MG63 (cell line): ENCODE measurements at places on chromosomes 16 and 17. TPM values are rescaled to one million over a fixed set of nuclear protein-coding genes. Genes with fewer than 3 reads are reported as not detected.

The C17orf67 gene
- total RNA-seq = 0.63 TPM in 1 of 2 replicates, not detected in the other

The C16orf89 gene
- total RNA-seq = not detected in 2 replicates

GRCh38 chr17:44829523-44830358 is at the start of gene GJC1:
TSS of gene GJC1 (minus strand) at chr17:44830287. CDS start at chr17:44805817, 24,470 bp downstream.
- peak; percentile 77 for DNase-seq

The TMEM100 gene
- total RNA-seq = not detected in 2 replicates

The TBC1D3E gene
- total RNA-seq = not detected in 2 replicates

DNA sequence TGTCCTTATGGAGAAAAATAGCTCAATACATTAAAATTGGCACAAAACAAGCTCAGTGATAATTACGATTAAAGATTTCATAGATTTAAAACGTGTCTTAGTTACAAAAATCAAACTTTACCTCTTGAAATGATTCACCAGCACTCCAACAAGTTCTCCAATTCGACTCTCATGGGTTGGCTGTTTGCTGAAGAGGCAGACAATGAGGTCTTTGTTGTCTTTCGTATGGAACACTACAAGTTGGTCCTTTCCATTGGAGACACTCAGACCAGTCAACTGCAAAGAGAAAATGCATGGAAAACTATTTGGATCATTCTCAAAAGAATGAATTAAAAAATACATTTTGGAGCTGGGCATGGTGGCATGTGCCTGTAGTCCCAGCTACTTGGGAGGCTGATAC is 118.2 kb downstream of the CDK5R1 start:
- no peak for DNase-seq

DNA sequence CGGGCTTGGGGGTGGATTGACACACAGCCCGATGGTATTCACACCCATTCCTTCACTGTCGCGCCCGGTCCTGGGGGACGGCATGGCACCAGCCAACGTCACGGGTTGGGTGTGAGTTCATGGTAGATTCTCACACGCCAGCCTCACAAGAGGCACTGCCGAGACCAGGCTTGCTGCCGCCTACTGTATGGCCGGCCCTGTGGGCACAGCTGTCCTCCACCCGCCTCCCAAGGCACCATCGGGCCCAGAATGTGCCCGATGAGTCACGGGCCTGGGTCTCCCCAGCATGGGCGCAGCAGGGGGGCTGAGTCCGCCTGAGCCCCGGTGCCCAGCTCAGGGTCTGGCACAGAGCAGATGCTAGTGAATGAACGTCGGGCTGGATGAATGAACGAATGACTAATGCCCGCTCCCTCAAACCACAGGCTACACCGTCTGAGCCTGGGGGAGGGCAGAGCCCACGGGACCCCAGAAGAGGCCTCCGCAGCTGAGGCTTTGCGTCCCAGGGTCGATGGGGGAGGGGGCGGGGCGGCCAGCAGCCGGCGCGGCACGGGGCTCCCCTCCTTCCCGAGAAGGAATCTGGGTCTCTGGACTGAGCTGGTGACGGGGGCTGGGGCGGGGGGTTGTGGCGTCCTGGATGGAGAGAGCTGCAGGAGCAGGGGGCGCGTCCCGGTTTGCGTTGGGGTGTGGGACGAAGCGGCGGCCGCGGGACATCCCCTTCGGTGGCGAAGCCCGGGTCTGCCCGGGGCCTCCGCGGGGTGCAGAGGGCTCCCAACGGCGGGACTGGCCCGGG is 829 bp downstream of the PITPNM3 start:
- peak; percentile 76 for DNase-seq

- no peak for DNase-seq
Measured at GRCh38 chr16:77760800-77761199, 27.6 kb upstream of the VAT1L start.

The CBFB gene
- 15.8 and 22.5 TPM in 2 replicates for total RNA-seq

- DNase-seq = no peak
Measured at GRCh38 chr17:74446551-74447500, 14.9 kb downstream of the GPRC5C start.

- peak; percentile 77 for DNase-seq
Measured at GRCh38 chr16:57736419-57737351, 1.1 kb downstream of the KATNB1 start.

- DNase-seq = no peak
Measured at GRCh38 chr17:61481421-61481820, 29.2 kb downstream of the TBX4 start.

The RNF167 gene
- 20.4 and 29.9 TPM in 2 replicates for total RNA-seq

DNA sequence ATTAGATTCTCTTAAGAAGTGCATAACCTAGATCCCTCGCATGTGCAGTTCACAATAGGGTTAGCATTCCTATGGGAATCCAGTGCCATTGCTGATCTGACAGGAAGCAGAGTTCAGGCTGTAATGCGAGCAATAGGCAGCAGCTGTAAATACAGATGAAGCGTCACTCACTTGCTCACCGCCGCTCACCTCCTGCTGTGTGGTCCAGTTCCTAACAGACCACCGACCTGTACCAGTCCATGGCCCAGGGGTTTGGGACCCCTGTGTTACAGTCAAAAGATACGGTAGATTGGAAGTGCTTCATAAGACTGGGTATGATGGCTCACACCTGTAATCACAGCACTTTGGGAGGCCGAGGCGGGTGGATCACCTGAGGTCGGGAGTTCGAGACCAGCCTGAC is 2.8 kb downstream of the STAT5A start:
- DNase-seq = no peak

DNA sequence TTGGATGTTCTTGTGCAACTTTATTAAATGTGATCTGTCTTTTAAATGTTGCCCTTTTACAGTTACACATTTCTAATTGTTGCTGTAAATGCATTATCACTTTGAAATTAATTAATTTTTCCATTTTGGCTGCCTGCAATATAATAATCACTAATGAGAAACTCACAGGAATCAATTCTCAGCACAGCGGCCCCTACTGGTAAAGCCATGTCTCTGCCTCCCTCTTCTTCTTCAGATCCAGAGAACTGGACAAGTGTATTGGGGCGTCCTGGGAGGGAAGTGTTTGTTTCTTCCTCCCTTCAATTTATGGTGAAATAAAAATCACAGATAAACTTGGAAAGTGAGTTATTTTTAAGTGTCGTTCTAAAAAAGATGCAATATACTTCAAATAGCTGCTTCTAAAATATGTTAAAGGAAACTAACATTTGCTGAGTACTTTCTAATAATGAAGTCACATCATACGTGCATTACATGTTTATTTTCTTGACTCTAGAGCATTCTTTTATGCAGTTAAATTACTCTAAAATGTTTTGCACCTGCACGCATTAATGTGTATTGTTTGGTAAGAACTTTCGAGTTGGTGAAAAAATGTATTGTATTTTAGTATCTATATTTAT is 338.0 kb downstream of the WWOX start:
- DNase-seq = no peak

The SLC52A1 gene
- total RNA-seq = not detected in 2 replicates

DNA sequence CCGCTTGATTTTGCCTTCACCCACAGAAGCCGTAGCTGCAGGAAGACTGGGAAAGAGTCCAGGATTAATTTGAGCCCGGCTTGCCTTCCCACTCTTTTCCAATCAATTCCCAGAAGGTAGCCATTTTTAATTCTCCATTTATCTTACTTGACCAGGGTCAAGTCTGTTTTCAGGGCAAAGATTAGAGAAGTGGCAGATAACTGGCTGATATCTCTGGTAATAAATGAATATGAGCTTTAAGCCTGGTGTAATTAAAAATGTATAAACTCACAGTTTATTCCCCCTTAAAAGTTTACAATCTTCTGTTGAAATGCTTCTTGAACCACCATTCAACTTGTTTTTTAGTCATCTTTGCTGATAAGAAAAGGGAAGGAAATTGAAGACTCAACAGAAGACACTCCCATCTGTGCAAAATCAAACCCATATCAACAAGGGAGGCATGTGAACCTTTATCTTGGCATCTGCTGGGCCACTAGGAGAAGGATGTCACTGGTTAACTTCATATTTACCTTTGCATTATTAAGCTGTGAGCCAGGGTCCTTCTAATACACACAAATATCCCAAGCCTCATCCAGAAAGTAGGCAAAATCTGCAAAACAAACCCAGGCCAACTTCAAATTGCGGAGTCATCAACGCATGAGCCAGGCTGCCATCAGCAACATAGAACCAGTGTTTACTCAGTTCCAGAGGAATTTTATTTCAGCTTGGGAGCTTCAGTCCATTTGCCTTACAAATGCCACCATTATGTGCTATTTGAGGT is 314.6 kb upstream of the MAF start:
- DNase-seq = no peak

DNA sequence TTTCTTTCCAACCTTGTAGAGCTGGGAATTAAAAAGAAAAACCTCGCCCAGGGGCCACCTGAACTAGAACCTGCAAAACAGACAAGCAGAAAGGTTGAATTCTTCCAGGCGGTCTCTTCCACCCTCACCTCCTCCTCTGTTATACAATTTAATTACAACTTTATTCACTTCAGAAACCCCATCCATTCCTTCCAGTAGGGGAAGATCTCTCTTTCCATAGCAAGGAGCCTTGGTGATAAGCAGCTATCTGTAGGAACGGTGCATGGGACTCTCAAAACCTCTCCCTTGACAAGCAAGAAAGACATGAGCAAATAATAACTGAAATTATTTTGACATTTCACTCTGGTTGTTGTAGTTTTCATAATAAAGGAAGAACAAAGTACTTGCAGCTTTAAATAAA is 176.0 kb downstream of the RBFOX1 start:
- no peak for DNase-seq

The OSGIN1 gene
- 0.13 TPM in 1 of 2 replicates, not detected in the other for total RNA-seq

DNA sequence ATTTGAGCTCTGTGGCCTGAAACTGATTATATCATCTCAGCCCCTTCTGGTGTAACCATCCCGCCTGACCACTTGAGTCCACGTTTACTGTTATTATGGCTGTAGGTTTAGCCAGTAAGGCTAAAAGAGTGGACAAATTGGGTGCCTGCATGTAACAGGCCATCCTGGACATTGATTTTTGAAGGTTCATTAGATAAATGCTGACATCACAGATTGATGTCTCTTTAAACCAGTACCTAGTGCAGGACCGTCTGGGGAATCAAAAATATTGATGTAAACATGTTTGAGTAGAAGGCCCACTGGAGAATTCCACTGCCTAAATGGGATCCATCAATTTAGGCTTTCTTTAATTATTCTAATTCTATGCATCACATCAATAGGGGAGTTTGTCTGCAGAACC is 215.1 kb downstream of the IRX3 start:
- DNase-seq = no peak

GRCh38 chr16:89364606-89365005 is 125.8 kb downstream of the ANKRD11 start:
- no peak for DNase-seq

DNA sequence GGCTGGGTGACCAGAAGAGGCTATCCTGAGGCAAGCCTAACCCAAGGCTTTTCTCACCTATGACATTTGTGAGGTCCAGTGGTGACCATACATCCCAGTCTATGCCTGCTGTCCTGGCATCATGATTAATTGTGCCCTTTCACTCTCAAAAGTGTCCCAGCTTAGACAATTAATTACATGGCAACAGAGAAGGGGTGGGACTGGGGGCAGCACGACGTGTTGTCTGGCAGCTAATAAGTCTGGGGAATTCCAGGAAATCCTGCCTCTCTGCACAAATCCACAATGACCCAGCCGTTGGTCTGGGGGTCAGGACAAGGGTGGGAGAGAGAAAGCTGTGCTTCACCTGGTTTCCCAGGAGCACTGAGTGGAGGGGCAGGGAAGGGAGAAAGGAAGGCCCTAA is 14.0 kb upstream of the MTMR4 start:
- DNase-seq = no peak

- DNase-seq = peak; percentile 26
Measured at GRCh38 chr17:81741594-81742452, 29.7 kb downstream of the SLC25A10 start.
